H1 (cell line): ENCODE measurements at places on chromosomes 2 and 18.

- no peak for DNase-seq
- H3K27ac ChIP-seq, result no peak overlapping the region
- peaks cover 7% of the 10 kb centered on the region for H3K4me1 ChIP-seq
- H3K36me3 ChIP-seq, result no peaks in the 10 kb centered on the region
Observed at GRCh38 chr2:19775838-19776237, 125.9 kb downstream of the TTC32 start.

DNA sequence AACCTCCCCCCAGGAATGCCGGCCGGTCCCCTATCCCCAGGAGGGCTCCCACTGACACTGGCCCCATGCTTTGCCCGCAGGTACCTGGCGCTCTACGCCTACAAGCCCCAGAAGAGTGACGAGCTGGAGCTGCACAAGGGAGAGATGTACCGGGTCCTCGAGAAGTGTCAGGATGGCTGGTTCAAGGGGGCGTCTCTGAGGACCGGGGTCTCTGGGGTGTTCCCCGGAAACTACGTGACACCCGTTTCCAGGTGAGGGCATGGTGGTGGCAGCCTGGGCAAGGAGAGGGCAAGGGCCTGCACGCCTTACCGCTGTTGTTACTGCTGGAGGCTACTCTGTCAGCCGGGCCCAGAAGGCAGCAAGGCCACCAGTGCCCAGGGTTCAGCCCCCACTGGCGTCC lies 181.3 kb downstream of the SEPTIN10 start:
- no peaks in the 10 kb centered on the region for H3K4me1 ChIP-seq
- no peak for DNase-seq
- no peaks in the 10 kb centered on the region for H3K36me3 ChIP-seq
- no peaks in the 10 kb centered on the region for H3K27me3 ChIP-seq
- H3K27ac ChIP-seq, result no peak overlapping the region

DNA sequence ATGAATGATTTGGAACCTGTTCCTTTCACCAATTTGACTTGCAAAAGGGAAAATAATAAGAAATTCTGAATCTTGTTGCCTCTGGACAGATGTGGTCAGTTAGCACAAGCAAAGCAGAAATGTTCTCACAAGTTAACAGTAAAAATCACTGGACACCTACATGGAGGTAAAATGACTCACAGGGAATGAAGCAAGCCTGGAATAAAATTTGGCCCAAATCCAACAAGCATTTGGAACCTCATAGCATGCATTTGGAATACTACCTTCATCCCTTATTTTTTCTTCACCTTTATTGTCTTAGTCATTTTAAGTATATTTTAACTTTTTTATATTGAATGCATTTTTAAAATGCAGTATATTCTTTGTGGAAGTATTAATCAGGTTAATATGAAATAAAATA lies 602.9 kb downstream of the ARHGAP15 start:
- no peak for DNase-seq
- no peak overlapping the region for H3K4me3 ChIP-seq
- no peaks in the 10 kb centered on the region for H3K27me3 ChIP-seq
- peaks cover 2% of the 10 kb centered on the region; the same call in 1 of the 2 replicates for H3K4me1 ChIP-seq
- H3K36me3 ChIP-seq, result no peaks in the 10 kb centered on the region

- H3K27ac ChIP-seq, result no peak overlapping the region
- H3K4me1 ChIP-seq, result no peaks in the 10 kb centered on the region
- H3K27me3 ChIP-seq, result no peaks in the 10 kb centered on the region
- H3K4me3 ChIP-seq, result no peak overlapping the region
- H3K36me3 ChIP-seq, result no peaks in the 10 kb centered on the region
- DNase-seq, result no peak
Observed at GRCh38 chr2:223071139-223071538, 19.1 kb downstream of the KCNE4 start.

- no peak overlapping the region for H3K27ac ChIP-seq
- no peaks in the 10 kb centered on the region for H3K4me1 ChIP-seq
- DNase-seq, result no peak
- no peaks in the 10 kb centered on the region for H3K27me3 ChIP-seq
- no peak overlapping the region for H3K4me3 ChIP-seq
- peaks cover 8% of the 10 kb centered on the region; the same call in 1 of the 2 replicates for H3K36me3 ChIP-seq
Observed at GRCh38 chr2:24054366-24055010, 4.9 kb downstream of the FKBP1B start.

GRCh38 chr2:180669016-180669415 lies 311.4 kb upstream of the UBE2E3 start:
- no peaks in the 10 kb centered on the region for H3K27me3 ChIP-seq
- no peaks in the 10 kb centered on the region for H3K36me3 ChIP-seq
- no peak for DNase-seq
- no peaks in the 10 kb centered on the region for H3K4me1 ChIP-seq

DNA sequence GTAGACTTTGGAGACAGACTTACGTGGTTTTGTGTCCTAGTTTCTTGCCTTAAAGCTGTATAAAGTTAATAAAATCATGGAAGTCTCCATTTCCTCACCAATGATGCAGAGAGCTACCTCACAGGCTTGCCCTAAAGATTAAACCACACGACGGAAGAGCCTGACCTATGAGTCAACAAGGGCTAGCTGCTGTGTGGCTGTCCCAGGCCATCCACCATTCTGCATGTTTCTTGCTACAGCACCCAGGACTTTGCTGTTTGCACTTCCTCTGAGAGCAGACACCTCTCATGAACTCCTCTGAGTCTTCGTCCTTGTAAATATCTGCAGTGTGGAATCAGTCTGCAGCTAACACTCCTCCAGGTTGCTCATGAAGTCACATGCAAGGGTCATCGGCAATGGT lies 160.0 kb upstream of the TRIB2 start:
- no peaks in the 10 kb centered on the region for H3K27me3 ChIP-seq
- no peak for DNase-seq
- no peak overlapping the region for H3K4me3 ChIP-seq

DNA sequence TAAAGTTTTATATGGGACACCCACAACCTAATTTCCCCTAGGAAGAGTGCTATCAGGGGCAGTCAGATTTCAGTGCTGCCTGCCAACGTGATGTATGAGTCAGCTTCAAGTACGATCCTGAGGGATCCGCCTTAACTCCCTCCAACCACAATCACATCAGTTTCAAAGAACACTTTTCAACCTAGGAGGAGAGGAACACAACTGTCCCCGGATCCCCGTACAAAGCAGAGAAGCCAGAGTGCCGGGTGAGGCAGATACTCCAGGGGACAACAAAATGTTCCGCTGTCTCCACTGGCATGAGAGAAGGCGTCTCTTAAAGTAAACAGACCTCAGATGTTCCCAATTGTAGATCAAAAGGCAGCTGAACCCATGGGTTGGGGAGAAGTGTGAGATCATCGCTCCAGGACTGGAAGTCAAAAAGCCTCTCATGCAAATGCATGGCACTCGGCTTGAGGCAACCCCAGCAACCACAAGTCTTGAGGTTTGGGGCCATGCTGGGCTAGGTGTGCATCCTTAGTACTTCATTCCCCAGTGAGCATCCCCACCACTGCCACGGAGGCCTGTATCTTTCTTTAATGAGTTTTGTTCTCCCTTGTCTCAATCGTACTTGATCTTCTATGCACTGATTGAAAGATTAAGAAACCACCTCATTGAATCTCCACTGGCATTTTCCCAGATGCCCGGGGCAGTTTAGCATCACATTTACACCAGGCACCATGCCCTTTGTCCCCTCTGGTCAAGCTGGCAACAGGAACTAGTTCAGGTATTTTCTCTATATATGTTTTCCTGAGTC lies 91.0 kb upstream of the CCBE1 start:
- no peaks in the 10 kb centered on the region for H3K4me1 ChIP-seq
- H3K27ac ChIP-seq, result no peak overlapping the region
- H3K36me3 ChIP-seq, result no peaks in the 10 kb centered on the region
- H3K27me3 ChIP-seq, result no peaks in the 10 kb centered on the region
- DNase-seq, result no peak
- H3K4me3 ChIP-seq, result no peak overlapping the region

DNA sequence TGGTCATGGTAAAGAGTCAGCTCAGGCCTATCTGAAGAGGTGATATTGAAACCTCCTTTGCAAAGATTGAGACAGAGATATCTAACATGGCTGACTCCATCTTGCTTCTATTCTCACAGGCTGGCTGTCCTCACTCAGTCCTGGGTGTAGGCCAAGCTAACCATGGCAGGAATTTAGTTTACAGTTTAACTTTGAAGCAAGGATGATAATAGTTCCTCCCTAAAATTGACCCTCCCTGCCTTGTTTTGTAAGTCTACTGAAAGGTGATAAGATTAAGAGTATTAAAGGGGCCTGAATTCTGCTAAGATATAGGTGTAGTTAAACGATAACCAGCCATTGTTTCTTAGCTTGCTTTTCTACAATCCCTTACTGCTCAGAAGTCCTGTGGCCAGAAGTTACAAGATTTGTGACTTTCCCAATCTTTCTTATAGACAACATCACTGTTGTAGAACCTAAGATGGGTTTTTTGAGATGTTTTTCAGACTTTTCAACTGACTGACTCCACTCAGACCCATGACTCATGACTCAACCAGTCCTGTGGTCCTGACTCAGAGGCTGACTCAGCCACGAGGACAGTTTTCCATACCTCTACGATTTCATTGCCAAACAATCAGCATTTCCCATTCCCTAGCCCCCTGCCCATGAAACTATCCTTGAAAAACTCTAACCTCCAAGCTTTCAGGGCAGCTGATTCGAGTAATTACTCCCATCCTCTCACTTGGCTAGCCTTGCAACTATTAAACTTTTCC lies 195.7 kb upstream of the SESTD1 start:
- H3K36me3 ChIP-seq, result no peaks in the 10 kb centered on the region
- no peak overlapping the region for H3K4me3 ChIP-seq
- no peaks in the 10 kb centered on the region for H3K4me1 ChIP-seq
- H3K27me3 ChIP-seq, result no peaks in the 10 kb centered on the region

- no peak overlapping the region for H3K4me3 ChIP-seq
- H3K27ac ChIP-seq, result no peak overlapping the region
- H3K4me1 ChIP-seq, result no peaks in the 10 kb centered on the region
- H3K27me3 ChIP-seq, result no peaks in the 10 kb centered on the region
Observed at GRCh38 chr18:79339094-79339908, 56.4 kb upstream of the NFATC1 start.

- no peaks in the 10 kb centered on the region for H3K36me3 ChIP-seq
- peak; percentile 58 for DNase-seq
- H3K27ac ChIP-seq, result no peak overlapping the region
- H3K4me3 ChIP-seq, result peak overlapping the region; percentile 44
- H3K4me1 ChIP-seq, result peaks cover 28% of the 10 kb centered on the region
- H3K27me3 ChIP-seq, result peaks cover 43% of the 10 kb centered on the region
Observed at GRCh38 chr2:287471-287885, 413 bp downstream of the ALKAL2 start.

- H3K27ac ChIP-seq, result no peak overlapping the region
- no peaks in the 10 kb centered on the region for H3K36me3 ChIP-seq
- no peaks in the 10 kb centered on the region for H3K27me3 ChIP-seq
- no peak for DNase-seq
Observed at GRCh38 chr2:171201271-171201670, 40.6 kb upstream of the TLK1 start.

GRCh38 chr18:45168866-45169600 lies 446.2 kb upstream of the SLC14A2 start:
- no peak overlapping the region for H3K4me3 ChIP-seq
- no peaks in the 10 kb centered on the region for H3K36me3 ChIP-seq
- no peak overlapping the region for H3K27ac ChIP-seq
- DNase-seq, result no peak

DNA sequence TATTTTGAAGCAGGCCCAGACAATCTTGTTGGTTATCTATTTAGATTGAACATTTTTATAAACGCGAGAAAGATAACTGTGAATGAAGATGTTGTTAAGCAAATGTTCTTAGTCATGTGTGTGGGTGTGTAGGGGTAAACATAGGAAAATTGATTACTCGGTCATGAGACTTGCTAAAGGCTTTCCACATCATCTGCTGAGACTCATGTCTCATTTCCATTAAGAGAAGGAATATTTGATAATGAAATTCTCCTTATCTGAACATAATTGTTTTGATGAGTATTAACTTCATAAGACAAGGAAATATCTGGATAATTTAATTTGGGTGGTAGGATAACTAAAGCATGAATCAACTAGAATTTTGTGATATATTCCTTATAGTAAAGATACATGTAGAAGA lies 19.7 kb downstream of the CCDC102B start:
- no peak for DNase-seq
- H3K27ac ChIP-seq, result no peak overlapping the region
- no peak overlapping the region for H3K4me3 ChIP-seq
- no peaks in the 10 kb centered on the region for H3K4me1 ChIP-seq
- no peaks in the 10 kb centered on the region for H3K27me3 ChIP-seq
- no peaks in the 10 kb centered on the region for H3K36me3 ChIP-seq

DNA sequence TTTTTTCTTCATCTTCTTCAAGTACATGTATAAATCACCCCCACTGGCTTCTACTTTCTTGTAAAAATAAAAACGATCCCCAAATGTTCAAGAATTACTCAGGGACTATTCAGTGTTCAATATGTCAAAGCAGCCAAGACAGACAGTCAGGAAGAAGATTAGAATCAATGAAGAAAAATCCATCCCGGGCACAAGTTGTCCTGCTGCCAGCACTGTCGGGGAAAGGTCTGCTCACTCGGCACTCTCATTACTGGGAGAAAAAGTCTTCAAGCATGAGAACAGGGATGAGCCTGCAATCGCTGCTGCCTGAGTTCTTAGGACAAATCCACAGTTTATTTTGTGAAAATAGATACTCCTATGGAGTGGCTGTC lies 482.8 kb upstream of the KLHL29 start:
- no peaks in the 10 kb centered on the region for H3K36me3 ChIP-seq
- DNase-seq, result no peak
- no peak overlapping the region for H3K4me3 ChIP-seq
- H3K4me1 ChIP-seq, result no peaks in the 10 kb centered on the region
- no peak overlapping the region for H3K27ac ChIP-seq

DNA sequence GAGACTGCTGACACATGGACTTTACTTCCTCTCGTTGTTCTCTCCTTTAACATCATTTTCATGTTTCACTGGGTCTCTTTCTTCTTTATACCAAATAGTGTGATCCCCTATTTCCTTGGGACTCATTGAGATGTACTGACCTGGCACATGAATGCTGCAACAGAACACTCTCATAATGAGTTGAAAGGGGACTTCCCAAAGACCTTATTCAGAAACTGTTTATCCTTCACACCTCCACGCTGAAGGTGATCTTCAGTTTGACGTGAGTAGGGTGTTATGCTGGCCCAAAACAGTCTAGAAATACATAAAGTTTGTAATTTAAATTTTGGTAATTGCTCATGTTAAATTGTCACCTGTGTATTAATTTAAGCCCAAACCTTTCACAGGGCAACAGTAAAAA lies 1096.8 kb upstream of the GYPC start:
- H3K4me1 ChIP-seq, result no peaks in the 10 kb centered on the region
- no peaks in the 10 kb centered on the region for H3K36me3 ChIP-seq
- no peak overlapping the region for H3K4me3 ChIP-seq
